T1000 (cell line): ENCODE measurements at places on chromosomes 5 and 9.

- DNase-seq: no peak
Observed at GRCh38 chr5:1778138-1779020, 21.3 kb downstream of the MRPL36 start.

GRCh38 chr9:73237140-73237539 is 85.5 kb downstream of the ANXA1 start:
- no peak for DNase-seq

- DNase-seq: no peak
Observed at GRCh38 chr5:42300496-42300895, 122.7 kb upstream of the GHR start.

DNA sequence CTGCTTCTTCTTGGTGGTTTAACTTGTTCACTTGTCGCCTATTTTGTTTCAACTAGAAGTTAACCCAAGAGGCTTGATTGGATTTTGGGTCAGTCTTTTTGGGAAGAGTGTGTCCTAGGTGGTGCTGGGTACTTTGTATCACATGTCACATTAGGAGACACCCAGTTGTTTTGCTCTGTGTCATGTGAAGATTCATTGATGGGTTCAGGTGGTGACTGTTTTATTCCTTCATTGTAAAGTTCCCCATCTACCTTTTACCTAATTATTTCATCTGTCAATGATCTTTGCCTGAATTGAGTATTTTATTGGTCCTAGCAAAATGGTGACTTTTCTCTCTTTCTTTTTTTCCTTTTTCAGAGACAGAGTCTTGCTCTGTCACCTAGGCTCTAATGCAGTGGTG is 69.2 kb downstream of the RALGPS1 start:
- DNase-seq: no peak

DNA sequence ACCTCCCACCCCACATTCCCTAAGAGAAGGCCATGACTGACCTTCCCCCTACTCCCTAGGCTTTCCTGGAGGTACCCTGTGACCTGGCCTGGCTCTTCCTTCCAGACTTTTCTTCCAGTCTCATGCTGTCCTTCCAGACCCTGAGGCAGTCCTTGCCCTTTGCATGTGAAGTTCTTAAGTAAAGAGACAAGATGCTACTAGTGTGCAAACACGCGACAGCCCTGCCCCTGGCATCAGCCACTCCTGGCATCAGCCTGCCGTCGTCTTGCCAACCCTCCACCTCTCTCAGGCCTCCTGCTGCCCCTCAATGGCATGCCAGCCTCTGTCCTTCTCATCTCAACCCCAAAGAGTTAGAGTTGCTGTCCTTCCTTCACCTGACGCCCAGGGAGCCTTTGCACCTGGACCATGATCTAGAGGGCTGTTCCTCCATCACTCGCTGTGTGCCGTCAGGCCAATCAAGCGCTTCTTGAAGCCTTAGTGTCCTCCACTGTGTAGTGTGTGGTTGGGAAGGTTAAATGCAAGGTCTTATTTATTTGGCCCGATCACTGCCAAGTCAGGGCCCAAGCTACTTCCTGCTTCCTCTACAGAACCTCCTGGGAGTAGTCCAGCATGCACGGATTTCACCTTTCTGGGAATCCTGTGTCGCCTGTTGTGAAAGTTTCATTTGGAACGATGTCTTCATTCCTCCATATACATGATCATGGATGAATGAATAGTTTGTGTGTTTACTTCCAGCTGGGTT is 61.9 kb downstream of the WWC1 start:
- DNase-seq: no peak

- DNase-seq: no peak
Observed at GRCh38 chr5:57696389-57696769, 213.8 kb upstream of the ACTBL2 start.

GRCh38 chr5:53882006-53882675 is 321.7 kb downstream of the NDUFS4 start:
- no peak for DNase-seq

GRCh38 chr9:131277910-131278701 is 1.8 kb upstream of the FAM78A start:
- no peak for DNase-seq

- no peak for DNase-seq
Observed at GRCh38 chr5:170218726-170219125, 14.1 kb upstream of the C5orf58 start.

- DNase-seq: no peak
Observed at GRCh38 chr9:92971776-92972175, 24.5 kb downstream of the FGD3 start.

DNA sequence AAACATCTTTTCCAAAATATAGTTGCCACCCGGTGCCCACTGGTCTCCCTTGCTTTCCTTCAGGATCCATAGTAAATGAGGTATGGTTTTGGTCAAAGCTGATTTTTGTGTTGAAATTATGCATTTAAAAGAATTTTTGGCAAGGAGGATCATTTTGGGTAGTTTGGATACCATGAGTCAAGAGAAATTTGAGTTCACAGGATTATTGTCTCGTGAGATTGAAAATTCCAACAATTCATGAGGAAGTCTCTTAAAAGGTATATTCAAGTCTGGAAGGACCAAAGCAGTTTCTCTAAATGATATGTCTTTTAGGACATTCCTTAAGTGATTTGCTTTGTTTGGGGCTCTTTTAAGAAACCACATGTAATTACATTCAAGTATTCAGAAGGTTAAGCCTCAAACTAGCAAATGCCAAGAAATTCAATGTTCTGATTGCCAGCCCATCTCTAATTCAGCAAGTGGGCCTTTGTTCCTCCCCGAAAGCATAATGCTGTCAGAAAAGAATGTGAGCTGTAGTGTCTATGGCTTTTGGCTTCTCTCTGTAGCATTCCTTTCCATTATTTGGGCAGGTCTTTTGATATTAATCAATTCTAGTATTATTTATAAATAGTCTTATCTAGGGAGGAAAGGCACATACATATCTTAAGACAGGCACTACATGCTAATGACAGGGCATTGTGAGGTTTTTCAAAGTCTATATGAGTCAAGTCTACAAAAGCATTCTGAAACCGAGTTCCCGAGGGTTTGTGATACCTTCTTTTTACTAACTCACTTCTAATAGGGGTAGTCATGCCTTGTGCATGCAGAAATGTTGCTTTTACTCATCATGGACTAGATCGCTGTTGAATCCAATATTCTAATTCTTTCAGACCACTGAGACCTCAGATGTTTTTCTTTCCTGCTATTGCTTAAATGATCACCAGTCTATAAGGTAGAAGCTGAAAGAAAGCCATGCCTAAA is 453.9 kb downstream of the ENC1 start:
- DNase-seq: no peak

DNA sequence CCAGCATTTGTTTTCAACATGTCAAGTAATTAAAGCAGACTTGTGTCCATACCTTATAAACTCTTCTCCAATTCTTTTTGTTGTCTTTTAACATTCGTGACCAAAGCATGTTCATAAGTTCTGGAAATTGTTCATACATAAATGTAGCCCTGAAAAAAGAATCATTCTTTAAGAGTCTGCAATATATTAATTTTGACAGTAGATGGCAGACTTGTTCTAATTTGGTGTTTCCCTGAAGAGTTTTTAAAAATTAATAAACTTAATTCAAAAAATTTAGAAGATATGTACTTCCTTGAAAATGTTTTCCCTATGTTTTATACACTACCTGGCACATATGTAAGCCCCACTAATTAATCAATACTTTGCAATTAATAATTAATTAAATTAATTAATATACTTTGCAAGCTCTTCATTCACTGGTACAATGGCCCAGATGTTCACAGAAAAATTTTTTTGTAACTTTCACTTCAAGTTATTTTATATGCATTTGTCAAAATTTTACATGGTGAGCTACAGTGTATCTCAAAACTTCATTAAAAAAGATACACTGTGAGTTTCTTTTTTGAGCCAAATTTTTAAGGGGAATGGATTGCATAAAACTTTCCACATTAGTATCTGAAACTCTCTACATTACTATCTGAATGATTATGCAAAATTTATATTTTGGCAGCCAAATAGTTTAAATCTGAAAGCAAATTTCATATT is 42.1 kb downstream of the CLINT1 start:
- DNase-seq: no peak

DNA sequence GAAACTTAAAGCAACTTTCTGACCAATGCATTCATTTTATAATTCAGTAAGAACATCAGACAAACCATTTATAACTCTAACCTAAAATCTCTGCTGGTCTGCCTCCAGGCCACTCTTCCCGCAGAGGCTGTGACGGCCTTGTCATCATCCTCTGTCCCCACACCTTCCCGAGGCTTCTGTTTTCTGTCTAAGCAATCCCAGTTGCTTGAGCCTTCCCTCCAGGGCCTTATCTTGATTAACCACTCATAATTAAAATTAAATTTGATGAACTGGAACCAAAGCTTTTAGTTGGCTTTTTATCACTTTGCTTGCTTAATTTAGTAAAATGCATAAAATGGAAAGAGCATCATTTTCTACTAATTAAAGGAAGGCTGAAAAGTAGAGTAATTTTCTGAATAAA is 312.4 kb downstream of the DIRAS2 start:
- no peak for DNase-seq

- no peak for DNase-seq
Observed at GRCh38 chr5:81802020-81802419, 51.1 kb upstream of the SSBP2 start.

DNA sequence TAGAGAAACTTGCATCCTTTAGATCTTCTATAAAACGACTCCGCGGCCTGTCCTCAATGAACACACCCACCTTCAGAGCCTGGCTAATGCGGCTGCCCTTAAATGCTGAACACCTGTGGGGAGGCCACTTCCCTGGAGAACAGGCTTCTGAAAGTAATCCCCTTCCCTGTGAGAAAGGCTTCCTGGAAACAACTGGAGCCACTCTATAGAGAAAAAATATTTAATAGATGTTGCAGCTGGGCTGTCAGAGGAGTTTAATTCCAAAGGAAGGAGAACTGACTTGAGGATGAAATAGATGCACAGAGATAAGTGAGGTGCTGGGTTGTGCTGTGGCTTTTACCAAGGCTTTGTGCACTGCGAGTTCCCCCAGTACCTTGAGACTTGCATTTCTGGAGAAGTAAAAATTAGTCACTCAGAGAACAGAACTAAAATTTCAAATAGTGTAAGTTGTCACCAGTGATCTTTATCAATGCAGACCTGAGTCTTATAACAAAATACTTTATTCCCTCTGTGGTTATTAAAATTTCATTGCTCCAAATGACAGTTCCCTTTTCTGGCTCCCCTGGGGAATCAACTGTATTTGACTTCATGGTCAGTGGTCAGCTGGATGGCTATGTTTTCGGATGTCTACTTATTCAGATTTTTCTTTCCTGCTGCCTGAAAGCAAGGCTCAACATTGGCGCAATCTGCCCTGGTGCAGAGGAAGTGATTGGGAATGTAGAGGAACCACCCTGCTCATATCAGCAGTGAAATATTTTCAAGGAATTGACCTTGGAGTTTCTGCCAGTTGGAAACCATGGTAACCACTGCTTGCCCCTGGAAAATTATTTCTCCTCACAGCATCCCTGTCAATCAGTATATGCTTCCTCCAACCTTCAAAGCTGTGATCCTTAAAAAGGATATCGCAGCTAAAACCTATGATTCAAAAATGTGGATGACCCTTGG is 238.8 kb downstream of the SMARCA2 start:
- no peak for DNase-seq

- DNase-seq: no peak
Observed at GRCh38 chr5:54285686-54286085, 24.7 kb downstream of the ARL15 start.

DNA sequence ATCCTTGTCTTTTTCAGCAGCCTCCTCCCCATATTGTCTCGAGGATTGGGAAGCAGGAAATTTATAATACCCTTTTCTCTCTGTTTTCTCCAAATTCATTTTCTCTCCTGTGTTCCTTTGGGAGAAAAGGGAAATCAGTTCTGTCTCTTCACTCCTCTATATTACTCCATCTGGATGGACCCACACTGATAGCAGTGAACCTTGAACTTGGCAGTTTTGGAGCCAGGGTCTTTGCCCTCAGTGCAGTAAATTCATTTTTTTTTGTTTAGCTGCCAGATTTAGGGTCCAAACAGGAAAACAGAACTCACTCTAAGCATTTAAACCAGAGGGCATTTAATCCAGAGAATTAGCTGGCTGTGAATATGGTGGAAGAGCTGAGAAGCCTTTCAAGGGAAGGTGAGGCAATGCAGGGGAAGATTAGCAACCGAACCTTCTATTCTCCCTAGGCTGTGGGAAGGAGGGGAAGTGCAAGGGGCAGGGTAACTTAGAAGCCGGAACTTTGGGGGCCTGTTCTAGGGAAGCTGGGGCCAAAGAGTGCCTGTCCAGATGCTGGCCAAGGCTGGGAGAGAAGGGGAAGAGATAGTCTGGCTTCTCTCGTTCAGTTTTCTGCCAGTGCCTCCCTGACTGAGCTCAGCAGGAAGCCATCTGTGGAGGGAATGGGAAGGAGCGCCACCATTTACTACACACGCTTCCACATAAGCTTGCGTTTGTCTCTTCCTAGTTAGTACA is 16.3 kb upstream of the NPR2 start:
- no peak for DNase-seq

- DNase-seq: no peak
Observed at GRCh38 chr9:10050016-10050415, 562.8 kb downstream of the PTPRD start.

GRCh38 chr5:133360693-133361472 is 251.5 kb downstream of the FSTL4 start:
- no peak for DNase-seq
